NT2/D1 (cell line): ENCODE measurements at places on chromosomes 12 and 14.
A peak's percentile ranks its signal among the peaks of the same experiment; 100 is the strongest.

DNA sequence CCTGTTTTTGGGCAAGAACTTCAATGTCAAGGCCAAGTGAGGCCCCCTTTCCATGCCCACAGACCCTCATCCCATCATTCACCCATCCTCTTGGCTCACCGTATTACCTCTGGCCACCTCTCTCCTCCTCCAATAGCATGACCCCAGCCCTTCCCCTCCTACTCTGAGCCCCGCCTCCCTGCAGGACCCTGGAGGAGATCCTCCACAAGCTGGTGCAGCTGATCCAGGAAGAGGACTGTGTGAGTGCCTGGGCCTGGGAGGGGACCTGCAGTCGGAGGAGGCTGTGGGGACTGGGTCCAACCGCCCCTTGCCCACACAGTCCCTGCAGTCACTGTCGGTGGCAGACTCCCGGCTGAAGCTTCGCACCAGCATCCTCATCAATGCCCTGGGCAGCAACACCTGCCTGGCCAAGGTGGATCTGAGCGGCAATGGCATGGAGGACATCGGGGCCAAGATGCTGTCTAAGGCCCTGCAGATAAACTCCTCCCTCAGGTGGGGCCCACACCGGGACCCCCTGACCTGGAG, 7.2 kb downstream of the CARMIL3 start:
- no peak for DNase-seq

GRCh38 chr12:47910486-47910885, 5.7 kb upstream of the VDR start:
- no peak for DNase-seq

DNA sequence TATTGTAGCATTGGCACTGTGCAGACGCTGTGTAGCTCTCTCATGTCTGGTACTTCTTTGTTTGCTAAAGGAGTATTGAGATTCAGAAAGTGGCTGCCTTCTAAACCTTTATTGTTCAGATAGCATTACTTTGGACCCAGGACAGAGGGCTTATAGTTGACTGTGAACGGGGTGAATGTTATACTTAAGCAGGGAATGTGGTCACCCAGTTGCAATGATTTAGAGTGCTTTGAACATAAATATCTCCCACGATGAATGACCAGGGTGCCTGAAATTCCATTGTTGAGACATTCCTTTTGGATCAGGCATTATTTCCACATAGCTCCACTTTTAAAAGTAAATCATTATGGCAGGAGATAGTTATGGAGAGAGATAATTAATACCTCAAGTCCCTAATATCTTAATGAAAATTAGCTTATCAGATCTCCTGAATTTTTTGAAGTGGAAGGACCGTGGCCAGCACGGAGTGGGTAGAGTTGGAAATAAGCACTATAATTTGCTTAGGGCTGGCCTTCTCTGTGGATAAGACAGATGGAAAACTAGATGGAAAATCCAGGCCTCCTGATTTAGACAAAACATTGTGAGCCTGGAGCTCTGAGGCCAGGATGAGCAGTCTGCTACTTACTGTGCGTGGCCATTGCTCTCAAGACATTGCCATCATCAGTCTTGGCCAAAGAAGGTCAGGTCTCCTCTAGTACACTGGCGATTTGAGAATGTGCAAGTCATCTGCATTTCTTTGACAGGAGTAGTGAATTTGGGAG, 114.5 kb downstream of the ETV6 start:
- DNase-seq: no peak

- DNase-seq: no peak
These were observed 7.3 kb upstream of the EDDM3B start for GRCh38 chr14:20760950-20761349.

DNA sequence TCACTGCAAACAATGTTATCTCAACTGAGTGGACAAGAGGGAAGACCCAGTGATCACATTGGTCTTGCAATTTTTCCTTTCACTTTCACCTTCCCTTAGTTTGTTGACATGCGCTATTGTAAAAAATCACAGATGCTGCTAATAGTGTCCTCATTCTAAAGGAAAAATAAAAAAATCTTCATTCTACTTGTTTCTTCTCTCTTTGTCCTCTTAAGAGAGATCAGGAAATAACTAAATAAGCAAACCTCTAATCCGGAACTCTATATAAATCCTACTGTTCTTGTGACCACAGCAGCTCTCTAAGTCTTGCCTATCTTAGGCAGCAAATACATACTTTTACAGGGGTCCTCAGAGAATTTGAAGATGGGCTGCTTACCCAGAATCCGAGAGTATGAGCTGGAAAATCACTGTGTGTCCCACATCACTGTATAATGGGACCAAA, 257.7 kb downstream of the NAV3 start:
- DNase-seq: no peak

- peak; percentile 46 for DNase-seq
These were observed 105.8 kb downstream of the PAH start for GRCh38 chr12:102811110-102811737.

GRCh38 chr14:24948261-24948847, 101.6 kb downstream of the STXBP6 start:
- no peak for DNase-seq

DNA sequence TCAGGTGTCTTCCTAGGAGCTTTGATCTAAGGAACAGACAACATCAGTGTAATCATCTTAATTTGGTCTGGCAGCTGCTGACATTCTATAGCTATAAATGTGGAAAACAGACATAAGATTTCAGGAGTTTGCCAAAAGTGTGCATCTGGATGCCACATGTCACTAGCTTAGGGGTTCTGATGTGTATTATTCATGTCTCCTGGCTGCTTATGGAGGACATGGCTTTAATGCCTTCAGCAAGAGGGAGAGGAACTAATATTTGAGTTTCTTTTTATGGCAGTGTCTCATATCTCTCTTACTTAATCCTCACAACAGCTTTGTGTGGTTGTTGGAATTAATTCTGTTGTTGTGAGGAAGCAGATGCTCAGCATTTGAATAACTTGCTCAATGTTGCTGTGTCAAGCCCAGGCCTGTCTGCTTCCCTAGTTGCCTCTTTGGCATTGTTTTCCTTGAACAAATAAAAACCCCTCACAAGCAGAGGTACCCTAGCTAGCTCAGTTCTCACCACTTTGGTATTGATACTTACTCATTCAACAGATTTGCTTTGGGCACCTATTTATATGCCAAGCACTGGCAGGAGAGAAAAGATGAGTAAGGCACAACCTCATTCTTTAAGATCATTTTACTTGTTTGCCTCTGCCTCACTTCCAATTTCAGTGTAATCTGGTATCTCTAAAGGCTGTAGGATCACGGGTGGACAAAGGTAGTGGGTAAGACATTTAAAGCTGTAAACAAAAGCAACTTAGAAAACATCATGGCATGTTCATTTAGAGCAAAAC, 39.8 kb upstream of the EID3 start:
- no peak for DNase-seq

DNA sequence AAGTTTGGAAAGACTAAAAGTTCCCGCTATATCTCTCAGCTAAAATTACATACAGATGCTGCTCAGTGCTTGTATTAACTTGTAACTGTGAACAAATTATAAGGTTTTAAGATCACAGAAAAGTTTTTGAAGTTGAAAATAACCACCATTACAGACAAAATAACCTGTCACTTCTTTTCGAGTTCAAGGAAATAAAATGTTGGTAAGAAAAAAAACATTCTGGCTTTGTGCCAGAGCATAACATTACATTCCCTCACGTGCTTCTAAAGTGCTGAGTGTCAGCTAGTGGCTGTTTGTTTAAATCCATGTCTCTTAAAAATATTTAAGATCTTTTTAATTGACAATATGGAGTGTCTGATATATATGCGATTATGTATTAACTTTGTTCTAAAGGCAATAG, 27.2 kb upstream of the ADAMTS20 start:
- no peak for DNase-seq

GRCh38 chr14:22163051-22163450, 426.0 kb downstream of the DAD1 start:
- no peak for DNase-seq

DNA sequence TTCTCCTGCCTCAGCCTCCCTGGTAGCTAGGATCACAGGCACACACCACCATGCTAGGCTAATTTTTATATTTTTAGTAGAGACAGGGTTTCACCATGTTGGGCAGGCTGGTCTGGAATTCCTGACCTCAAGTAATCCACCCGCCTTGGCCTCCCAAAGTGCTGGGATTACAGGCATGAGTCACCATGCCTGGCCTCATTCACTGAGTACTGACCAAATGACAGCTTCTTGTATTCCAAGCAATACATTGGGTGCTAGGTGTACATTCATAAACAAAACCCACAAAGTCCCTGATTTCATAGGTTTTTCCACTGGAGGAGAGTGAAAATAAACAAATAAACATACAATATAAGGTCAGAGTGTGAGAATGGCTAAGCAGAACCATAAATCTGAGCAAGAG, 136.3 kb downstream of the HELB start:
- no peak for DNase-seq

DNA sequence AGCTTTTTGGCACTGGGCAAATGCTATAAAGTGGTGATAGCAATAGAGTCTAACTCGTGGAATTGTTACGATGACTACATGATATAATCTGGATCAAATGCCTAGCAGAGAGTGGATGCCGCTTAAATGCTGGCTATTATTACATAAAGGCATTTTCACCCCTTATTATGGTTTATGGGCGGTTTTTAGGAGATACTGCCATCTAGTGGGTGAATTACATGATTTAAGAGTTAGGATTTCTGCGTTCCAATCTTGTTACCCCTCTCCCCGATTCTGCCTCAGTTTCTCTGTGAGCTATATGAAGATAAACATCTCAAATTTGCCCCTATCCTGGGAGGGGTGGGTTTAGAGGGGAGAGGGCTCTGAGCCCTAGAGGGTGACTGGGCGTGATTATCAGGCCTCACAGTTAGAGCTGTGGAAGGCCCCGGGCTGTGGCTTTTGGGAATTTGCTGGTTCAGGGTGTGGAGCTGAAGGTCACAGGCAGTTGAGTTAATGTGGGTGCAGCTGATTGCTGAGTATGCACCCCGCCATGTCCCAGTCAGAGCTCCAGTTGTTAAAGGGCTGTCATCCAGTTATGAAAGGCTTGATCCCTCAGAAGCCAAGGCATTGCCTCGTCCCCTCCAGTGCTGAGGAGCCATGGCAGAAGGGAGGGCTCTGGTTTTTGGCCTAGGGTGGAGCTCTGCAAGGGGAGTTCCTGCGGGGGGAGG, 14.4 kb downstream of the CLSTN3 start:
- no peak for DNase-seq

- DNase-seq: no peak
These were observed 19.8 kb downstream of the OR5AU1 start for GRCh38 chr14:21136024-21136423.

DNA sequence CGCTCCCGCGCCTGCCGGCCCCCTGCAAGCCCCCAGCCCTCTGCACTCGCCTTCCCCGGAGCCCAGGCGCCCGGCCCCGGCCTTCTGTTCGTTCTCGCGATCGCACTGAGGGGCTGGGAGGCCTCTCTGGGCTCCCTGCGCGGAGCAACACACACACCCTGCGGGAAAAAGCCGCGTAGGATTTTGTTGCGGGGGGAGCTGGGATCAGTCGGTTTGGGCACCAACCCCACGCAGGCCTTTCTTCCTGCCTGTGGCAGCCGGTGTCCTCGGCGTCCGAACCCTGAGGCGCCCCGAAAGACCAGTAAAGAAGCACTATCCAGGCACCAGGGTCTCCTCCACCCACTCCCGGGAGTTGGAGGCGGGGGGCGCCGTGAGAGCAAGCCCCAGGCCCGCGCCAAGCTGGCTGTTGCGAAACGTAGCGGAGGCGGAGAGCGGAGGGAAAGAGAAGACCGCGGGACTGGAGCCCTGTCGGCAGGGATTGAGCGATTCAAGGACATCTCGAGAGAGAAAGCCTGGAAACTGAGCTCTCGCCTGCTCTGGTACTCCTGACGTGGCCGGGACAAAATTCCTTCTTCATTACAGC, 1.9 kb upstream of the HOXC5 start:
- DNase-seq: no peak

GRCh38 chr14:65310568-65310967, 102.0 kb upstream of the FUT8 start:
- no peak for DNase-seq

- DNase-seq: no peak
These were observed 68.0 kb downstream of the RASSF3 start for GRCh38 chr12:64678248-64678647.

GRCh38 chr14:48325486-48325885, 650.1 kb upstream of the MDGA2 start:
- no peak for DNase-seq

DNA sequence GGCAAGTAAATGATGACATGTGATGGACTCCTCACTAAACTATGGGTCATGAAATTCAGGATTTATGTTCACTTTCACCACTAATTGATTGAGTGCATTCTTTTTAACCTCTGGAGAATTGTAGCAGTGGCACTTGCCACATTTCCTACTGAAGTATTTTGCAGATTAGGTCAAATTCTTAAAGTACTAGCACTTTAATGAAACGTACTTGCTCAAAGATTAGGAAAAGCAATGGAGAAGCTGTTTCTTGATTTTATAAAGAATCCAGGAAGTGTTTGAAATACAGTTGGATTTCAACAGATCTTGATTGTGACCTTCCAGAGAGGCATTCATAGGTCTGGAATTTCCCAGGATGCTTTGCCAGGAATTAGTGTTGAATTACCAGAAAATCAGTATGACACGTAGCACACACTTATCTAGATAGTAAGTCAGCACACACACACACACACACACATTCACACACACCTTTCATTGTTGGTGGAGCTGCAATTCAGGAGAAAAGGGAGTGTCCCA, 162.6 kb downstream of the MYRFL start:
- DNase-seq: no peak

- DNase-seq: no peak
These were observed 17.4 kb downstream of the KCNMB4 start for GRCh38 chr12:70383484-70383883.

GRCh38 chr14:55979096-55979495, 139.1 kb upstream of the PELI2 start:
- no peak for DNase-seq

GRCh38 chr12:124888260-124888659, 24.6 kb upstream of the SCARB1 start:
- DNase-seq: no peak

- peak; percentile 5 for DNase-seq
These were observed 228.5 kb upstream of the G2E3 start for GRCh38 chr14:30330445-30330844.

DNA sequence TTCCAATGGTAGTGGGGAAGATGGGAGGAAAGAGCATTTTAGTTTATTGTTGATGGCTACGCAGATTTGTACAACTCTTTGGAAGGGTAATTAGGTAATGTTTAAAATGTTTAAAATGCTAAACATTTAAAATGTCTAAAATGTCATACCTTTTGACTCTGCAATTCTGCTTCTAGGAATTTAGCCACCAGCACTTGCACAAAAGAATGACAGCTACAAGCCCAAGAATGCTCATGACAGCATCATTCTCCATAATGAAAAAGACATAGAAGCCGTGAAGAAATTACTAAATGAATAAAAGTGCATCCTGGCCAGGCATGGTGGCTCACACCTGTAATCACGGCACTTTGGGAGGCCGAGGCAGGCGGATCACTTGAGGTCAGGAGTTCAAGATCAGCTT, 19.9 kb upstream of the DYNC1H1 start:
- no peak for DNase-seq
